Cardiac ventricle fibroblast (primary cell): ENCODE measurements at places on chromosomes 13 and 19. TPM values are rescaled to one million over a fixed set of nuclear protein-coding genes. Genes with fewer than 3 reads are reported as not detected.

The S1PR2 gene
- 26.8 and 33.8 TPM in 2 replicates for total RNA-seq

The SERTAD3 gene
- 14.9 and 17.6 TPM in 2 replicates for total RNA-seq

The LACC1 gene
- total RNA-seq = 3.8 and 6.6 TPM in 2 replicates

The TSSK6 gene
- total RNA-seq = 0.69 and 1.9 TPM in 2 replicates

The ZNF628 gene
- 5.8 and 8.5 TPM in 2 replicates for total RNA-seq

The ARID3A gene
- 2.6 and 4.9 TPM in 2 replicates for total RNA-seq

The U2AF2 gene
- total RNA-seq = 86.1 and 111 TPM in 2 replicates

The ZNF439 gene
- total RNA-seq = 1.1 and 2.2 TPM in 2 replicates

The IGSF23 gene
- total RNA-seq = not detected in 2 replicates

The CKM gene
- total RNA-seq = not detected in 2 replicates

The EDDM13 gene
- not detected in 2 replicates for total RNA-seq

The LIPE gene
- 3.8 and 3.9 TPM in 2 replicates for total RNA-seq

The HOMER3 gene
- total RNA-seq = 63.0 and 63.7 TPM in 2 replicates

The CEACAM5 gene
- total RNA-seq = not detected in 2 replicates

The PSG11 gene
- total RNA-seq = not detected in 2 replicates

The PLPPR3 gene
- 0.10 and 0.44 TPM in 2 replicates for total RNA-seq

The ZNF492 gene
- total RNA-seq = 0.29 TPM in 1 of 2 replicates, not detected in the other

The F2RL3 gene
- 0.69 and 0.88 TPM in 2 replicates for total RNA-seq

The CIC gene
- 49.5 and 58.0 TPM in 2 replicates for total RNA-seq

The ZNF177 gene
- 1.9 and 3.4 TPM in 2 replicates for total RNA-seq

The TMEM59L gene
- total RNA-seq = 5.4 and 6.2 TPM in 2 replicates

The C19orf67 gene
- total RNA-seq = not detected in 2 replicates

The ZNF441 gene
- total RNA-seq = 3.6 and 4.5 TPM in 2 replicates

The ZNF546 gene
- 3.2 and 9.4 TPM in 2 replicates for total RNA-seq

The MEDAG gene
- 78.1 and 87.4 TPM in 2 replicates for total RNA-seq

The GNG8 gene
- not detected in 2 replicates for total RNA-seq

The CYP2A13 gene
- not detected in 2 replicates for total RNA-seq

The MAST1 gene
- 0.19 and 1.3 TPM in 2 replicates for total RNA-seq

The ERICH4 gene
- not detected in 2 replicates for total RNA-seq

The RUBCNL gene
- total RNA-seq = 0.12 and 0.64 TPM in 2 replicates
